HS-5 (cell line): ENCODE measurements at places on chromosomes 3 and 15.

- DNase-seq, result no peak
Observed at GRCh38 chr3:119091936-119092677, 53.9 kb upstream of the TEX55 start.

GRCh38 chr3:183514021-183514420 lies 41.5 kb downstream of the KLHL6 start:
- DNase-seq, result no peak

DNA sequence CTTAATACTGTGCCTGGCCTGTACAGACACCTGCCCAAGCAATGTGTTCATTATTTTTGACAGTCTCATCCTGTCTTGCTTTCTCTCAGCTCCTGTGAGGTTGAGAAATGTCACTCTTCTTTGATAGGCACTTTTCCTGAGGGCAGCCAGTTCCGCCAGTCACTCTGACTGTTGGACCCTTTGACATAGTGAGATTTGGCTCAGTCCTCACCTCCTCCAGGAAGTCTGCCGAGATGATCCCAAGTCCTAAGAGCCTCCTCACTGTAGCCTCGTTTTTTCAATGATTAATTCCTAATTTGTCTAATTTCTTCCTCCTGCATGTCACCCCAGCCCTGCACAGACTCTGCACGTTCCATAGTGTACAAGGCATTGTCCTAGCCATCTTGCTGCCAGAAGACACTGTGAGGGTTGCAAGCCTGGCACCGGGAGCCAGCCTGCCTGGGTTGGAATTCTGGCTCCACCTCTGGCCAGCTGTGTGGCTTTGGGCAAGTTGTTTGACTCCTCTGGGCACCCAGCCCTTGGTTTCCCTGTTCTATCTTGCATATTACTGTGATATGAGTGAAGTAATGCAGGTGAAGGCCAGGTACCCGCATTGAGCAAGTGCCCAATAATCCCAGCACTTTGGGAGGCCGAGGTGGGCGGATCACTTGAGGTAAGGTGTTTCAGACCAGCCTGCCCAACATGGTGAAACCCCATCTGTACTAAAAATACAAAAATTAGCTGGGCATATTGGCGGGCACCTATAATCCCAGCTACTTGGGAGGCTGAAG lies 24.3 kb downstream of the RPLP1 start:
- no peak for DNase-seq

DNA sequence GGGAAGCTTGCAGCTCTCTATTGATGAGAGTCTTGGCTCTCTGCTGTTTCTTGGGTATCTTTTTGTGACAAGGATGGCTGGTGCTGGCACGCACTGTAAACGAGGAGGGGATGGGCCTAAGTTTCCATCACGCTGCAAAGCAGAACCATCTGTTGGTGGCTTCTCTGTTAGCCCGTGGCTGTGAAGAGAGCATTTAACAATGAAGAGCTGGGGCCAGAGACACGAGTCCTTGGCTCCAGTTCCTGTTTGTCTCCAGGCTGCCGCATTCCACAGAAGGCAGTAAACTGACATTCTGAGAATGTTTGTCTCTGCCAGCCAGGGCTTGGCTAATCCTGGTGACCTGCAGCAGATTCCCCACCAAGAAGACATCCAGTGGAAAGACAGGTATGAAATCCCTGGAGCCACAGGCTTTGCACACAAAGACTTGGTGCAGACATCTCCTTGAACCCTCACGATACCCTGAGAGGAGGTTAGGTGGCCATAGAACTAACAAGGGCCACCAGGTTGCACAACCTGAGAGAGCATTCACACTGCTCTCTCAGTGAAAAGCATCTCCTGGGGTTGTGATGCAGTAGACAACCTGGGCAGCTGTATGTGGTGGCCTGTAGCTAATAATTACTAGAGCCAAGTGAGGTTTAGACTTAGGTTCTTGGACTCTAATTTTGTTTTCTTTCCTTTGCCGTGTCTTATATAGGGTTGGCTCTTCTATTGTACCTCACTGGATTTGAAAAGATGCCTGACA lies 130.9 kb downstream of the ASB7 start:
- DNase-seq, result no peak

DNA sequence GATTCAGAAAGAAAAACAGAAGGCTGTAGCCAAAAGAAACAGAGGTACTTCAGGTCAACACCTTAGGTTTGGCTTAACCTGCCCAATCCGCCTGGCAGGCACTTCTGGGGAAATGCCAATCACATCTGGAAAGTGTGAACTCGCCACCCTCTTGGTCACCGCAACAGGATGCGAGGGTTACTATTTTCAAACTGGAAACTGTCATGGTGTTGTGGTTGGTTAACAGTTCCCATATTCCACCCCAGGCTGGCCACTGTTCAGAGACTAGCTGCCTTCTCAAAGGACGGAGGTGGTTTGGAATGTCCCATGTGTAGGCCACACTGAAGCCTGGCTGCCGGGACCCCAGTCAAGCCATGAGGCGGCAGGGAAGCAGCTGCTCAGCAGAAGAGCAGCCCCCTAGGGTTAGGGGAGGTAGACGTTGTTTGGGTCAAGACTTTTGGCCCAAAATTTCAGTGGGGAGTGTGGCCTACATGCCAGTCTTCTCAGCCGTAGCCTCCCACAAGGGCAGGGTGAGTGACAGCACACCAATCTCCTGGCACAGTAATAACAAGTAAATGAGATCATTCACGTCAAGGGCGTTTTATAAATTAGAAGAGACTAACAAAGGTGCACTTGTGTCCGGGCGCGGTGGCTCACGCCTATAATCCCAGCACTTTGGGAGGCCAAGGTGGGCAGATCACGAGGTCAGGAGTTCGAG lies 54.6 kb downstream of the UMPS start:
- no peak for DNase-seq

DNA sequence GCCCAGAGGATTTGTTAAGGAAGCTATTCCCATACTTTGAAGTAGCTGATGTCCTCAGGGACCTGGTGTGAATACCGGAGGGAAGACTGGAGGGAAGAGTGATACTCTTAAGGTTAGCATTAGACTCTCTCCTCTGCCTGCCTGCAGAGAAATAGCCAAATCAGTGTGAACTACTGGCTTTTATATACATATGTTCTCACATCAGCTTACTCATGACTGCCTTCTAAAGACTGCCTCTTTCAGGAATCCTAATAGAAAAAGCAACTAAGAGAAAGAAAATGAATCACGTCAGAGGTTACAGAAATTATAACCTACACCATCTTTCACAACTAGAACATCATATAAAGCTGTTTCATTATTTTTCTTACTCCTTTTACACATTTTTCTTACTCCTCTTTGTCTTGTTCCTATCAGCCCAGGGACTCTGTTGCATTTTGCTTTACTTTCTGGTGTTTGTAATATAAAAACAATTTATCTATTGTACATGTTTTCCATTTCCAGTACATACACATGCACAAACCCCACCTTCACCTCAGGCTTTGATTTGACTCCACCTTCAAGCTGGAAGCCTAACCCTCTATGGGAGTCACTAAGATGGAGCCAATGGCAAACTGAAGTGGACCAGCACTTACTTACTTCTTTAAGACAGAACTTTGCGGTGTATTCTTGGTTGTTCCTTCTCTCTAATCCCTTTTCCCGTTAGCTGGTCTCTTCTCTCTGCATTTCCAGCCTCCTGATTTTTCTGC lies 257.7 kb upstream of the UBE2E1 start:
- no peak for DNase-seq

- no peak for DNase-seq
Observed at GRCh38 chr15:66600240-66600627, 34.4 kb upstream of the LCTL start.

DNA sequence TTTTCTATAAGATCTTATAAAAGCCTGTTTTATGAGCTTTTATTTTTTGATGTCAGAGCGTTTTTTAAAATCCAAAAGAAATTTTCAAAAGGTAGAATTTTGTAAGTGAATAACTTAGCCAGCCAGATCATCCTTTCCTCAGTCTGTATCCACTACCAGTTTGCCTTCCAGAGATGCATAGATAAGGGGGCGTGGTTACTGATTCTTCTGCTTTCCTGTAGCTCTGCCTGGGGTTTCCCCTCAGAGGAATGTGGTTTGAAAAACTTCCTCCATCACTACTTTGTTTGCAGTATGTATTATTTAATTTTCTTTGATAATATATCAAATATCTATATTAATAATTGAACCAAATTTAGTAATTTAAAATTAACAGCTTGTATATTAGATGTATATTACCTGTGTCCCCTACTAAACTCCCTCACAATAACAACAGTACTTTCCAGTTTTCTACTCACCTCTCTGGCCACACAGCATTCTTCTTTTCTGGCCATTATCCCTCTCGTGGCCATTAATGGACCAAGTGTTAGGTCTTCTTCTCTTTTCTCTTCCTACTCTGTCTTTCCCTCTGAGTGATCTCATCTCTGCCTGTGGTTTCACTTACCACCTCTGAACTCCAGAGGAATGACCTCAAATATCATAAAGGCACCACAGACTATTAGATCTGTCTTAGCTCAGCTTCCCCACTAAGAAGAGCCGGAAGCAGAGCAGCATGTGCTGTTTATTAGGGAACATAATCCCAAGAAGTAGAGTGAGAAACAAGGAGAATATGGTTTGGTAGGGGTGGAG lies 239.7 kb downstream of the UBE2E2 start:
- DNase-seq, result no peak

GRCh38 chr3:105791131-105791530 lies 77.7 kb downstream of the CBLB start:
- peak; percentile 26 for DNase-seq

- DNase-seq, result no peak
Observed at GRCh38 chr15:90677807-90678790, 39.0 kb upstream of the BLM start.

GRCh38 chr3:49738067-49738713 lies 14.4 kb upstream of the GMPPB start:
- no peak for DNase-seq

- DNase-seq, result no peak
Observed at GRCh38 chr3:195011231-195011834, 259.6 kb downstream of the XXYLT1 start.

DNA sequence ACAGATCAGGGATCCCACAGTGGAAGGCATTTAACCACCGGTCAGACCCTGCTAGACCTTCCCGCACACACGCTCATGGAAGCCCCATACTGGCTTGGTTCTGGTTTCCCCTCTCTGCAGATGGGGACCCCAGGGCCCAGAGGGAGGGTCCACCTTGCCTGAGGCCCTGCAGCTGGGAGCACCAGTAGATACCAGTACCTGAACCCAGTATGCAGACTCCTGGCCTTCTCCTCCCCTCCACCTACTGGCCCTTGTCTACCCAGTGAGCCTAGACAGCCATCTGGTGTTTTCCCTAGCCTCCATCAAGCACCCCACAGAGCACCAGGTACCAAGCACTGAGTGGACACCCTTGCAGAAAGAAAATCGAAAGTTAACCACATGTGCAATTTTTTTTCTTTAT lies 65.1 kb downstream of the MEGF11 start:
- DNase-seq, result no peak
